ENCODE measurements at places on chromosomes 16 and 17.

DNA sequence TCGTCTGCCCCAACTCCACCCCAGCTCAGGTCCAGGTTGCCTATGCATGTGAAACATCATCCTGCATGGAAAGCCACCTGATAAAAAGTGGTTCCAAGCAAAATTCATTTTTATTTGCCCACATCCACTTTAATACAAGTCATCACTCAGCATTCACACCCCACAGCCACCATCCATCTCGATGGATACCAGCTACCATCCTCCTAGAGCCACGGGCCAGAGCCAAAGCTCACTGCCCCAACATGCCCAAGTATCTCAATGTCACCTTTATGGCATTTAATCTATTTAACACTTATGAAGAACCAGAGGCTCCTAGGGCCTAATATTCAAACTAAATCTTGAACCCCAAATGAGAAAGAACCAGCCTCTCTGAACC, 70.5 kb downstream of the COPRS start:
- DNase-seq = no peak

GRCh38 chr16:57669476-57670162, 1.5 kb downstream of the ADGRG3 start:
- DNase-seq = no peak

DNA sequence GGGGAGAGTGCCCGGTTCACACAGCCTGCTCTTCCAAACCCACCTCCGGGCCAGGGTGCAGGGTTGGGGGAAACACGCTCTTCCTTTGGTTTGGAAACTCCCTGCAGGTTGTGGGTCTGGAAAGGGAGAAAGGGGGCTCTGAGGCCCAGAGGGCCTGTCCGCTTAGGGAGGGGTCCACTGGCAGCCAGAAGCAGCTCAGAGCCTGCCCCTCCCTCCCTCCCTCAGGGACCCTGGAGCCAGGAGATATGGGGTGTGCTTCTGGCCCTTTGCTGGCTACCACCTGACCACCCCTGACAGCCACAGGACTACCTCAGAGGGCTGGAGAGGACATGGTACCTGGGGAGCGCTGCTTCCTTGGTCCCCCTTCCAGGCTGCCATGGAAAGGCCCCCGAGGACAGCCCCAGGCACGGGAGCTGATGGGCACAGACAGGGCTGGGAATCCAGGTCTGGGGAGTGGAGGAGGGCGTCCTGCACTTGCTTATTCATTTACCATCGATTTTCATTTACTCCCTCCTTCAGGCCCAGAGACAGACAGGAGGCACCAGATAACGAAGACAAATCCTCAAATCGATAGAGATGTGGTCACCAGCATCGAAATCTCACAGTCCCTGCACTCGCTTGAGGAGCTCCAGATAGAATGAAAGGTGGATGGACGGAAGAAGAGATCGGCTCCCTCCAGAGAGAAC, 48.4 kb upstream of the DOC2B start:
- DNase-seq = no peak

DNA sequence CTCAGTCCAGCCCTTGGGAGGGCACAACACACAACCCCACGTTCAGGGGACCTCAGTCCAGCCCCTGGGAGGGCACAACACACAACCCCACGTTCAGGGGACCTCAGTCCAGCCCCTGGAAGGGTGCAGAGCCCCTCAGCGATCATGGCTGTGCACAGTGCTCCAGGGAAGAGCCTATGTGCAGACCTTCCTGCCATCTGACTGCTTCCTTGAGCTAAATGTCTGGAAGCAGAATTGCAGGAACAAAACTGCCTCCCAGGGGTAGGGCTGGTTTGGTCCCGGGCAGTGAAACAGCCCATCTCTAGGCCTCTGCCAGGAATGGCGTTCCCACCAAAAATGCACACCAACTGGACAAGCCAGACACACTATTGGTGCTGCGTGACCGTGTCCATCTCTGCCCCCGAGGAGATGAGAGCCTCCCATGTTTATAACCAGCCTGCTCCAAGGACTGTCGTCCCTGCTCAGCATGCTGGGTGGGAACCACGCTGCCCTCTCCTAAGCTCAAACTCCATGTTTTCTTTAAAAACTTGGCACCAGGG, 44.0 kb downstream of the ZNF276 start:
- DNase-seq = no peak

GRCh38 chr17:80444644-80444979, 29.6 kb downstream of the ENDOV start:
- no peak for DNase-seq

GRCh38 chr16:86398622-86399021, 111.7 kb upstream of the FOXF1 start:
- no peak for DNase-seq

DNA sequence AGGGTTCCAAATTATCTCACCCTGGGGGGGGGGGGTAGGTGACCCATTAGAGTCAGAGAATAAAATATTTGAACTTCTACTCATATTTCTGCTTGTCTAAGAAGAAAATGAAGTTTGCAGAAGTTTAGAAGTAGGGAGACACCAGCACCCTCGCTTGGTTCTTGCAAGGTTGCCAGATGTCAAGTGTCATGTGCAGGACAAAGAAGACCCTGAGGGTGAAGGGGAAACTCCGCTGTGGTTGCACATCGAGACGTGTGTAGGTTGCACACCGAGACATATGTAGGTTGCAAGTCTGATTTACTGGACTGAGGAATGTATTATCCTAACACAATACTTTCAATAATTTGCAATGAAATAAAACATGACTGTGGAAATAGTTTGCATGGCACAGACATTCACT, 42.4 kb upstream of the IRF8 start:
- no peak for DNase-seq

GRCh38 chr17:7589204-7589868, 558 bp downstream of the SOX15 start:
- peak; percentile 40 for DNase-seq

GRCh38 chr17:81035521-81036196, 708 bp downstream of the BAIAP2 start:
- no peak for DNase-seq

DNA sequence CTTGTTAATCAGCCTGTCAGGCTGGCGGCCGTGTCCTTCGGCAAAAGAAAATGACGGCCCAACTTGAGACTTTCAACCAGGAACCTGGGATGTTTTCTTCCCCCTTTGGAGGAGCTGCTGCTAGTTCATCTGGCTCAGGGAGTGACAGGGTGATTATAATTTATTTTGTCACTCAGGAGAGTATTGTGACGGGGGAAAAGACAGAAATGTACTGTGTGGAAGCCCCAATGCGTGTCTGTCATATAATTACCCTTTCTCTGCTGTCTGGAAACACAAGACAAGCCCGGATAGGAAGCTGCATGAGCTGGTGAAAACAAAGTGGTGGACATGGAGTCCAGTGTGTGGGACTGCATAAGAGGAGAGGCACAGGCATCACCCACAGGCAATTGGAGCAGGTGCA, 326.2 kb upstream of the HSBP1 start:
- DNase-seq = no peak

GRCh38 chr17:77325577-77326075, 184.9 kb downstream of the SEC14L1 start:
- DNase-seq = no peak

- no peak for DNase-seq
Observed at GRCh38 chr17:4118015-4118743, 24.7 kb downstream of the ZZEF1 start.

GRCh38 chr16:17845031-17845430, 374.3 kb upstream of the XYLT1 start:
- DNase-seq = no peak

DNA sequence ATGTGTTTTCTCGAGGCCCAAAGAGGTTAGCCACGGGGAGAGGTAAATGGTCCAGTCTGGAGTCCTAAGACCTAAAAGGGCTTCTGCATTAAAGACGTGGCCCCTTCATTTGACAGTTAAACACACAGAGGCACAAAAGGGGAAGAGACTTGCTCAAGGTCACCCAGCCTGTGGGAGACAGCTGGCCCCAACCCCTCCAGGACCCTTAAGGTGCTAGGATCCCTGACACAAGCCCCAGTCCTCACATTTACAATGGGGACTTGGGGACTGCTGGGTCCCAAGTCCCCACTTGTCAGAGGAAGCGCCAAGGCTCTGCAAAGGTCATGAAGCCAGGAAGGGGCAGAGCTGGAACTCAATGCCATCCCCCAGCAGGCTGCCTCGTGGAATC, 1.7 kb downstream of the ABAT start:
- DNase-seq = no peak

GRCh38 chr16:81275064-81275532, 36.6 kb downstream of the BCO1 start:
- DNase-seq = no peak

DNA sequence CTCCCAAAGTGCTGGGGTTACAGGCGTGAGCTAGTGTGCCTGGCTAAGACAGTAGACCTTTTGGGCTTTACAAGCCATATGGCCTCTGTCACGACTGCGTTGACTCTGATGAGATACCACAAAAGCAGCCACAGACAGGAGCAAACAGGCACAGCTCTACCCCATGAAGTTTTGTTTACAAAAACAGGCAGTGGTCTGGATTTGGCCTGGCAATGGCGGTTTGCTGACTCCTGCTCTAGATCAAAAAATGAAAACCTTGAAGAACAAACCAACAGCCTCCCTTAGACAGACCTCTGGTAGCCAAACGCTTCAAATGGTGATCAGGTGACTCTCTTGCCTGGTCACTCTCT, 20.7 kb downstream of the SLC43A2 start:
- DNase-seq = no peak

GRCh38 chr16:78664811-78665772, 565.6 kb downstream of the WWOX start:
- DNase-seq = no peak

DNA sequence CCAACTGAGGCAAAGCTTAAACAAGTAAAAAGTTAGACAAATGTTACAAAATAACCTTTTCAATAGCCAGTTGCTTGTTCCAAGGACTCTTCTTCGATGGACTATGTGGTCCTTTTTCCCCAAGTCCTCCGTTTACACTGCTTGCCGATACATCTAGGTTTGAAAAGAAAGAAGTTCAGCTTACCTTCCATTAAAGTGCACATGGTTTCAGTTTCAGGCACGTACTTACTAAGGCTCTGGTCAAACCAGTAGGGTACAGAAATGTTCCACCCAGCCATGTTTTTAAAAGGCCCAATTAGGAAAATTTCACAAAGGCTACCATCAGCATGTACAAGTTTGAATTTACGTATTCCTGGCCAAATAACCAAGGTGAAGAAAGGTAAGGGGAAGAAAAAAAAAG, 2.1 kb downstream of the SRSF2 start:
- DNase-seq = no peak

GRCh38 chr16:89722392-89723278, 1.3 kb downstream of the ZNF276 start:
- DNase-seq = no peak

DNA sequence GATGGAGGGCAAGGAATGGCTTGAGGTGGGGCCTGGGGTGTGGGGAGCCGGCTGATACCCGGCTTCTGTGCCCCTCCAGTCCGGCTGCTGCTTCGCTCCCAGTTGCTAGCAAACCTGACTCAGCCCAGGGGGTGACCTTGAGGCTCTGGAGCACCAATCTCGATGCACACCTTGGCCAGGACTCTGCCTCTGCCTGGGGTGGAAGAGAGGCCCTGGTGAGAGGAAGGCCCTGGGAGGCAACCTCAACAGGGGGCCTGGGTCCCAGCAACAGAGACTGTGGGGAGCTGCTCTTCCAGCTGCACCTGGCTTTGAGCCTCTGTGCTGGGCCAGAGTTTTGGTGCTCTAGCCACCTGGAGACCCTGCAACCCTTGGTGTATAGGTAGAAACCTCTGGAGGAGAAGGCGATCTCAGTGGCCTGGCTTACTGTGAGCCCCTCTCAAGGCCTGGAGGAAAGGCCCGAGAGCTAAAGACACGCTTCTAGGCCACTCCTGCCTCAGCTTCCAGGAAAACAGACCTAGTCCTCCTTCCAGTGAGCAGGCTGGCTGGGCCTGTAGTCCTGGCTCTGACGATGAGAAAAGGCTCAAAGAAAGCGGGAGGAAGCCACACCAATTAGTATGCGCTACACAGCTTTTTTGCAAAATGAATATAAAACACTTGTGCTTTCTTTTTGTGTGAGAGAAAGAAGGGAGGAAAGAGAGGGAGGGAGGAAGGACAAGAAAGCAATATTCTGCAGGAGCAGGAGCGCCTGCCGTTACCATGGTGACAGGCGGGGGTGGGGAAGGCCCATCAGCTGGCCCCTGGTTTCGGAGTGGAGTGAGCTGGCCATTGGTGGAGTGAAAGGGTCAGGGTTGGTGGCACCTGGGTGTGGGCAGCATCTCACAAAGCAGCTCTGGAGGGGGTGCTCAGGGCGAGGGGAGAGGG, 51.0 kb downstream of the VAC14 start:
- no peak for DNase-seq

DNA sequence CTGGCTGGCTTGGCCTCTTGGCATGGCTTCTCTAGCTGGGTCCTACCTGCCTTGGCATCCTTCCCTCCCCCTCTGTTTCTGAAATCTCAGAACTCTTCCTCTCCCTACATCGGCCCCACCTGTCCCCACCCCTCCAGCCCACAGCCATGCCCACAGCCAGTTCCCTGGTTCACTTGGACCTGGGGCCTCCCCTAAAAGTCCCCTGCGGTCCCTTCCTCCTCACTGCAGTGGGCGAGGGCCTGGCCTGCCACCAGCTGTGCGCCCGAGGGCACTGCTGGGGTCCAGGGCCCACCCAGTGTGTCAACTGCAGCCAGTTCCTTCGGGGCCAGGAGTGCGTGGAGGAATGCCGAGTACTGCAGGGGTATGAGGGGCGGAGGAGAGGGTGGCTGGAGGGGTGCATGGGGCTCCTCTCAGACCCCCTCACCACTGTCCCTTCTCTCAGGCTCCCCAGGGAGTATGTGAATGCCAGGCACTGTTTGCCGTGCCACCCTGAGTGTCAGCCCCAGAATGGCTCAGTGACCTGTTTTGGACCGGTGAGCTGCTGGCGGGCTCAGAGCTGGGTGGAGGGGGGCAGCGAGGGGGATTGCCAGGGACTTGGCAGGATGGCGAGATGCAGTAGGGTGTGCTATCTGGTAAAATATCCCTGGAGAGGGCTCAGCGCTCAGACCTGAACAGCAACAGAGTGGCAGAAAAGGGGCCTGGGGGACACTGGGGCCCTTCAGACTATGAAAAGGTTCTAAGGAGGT, 14.1 kb downstream of the MIEN1 start:
- DNase-seq = no peak

GRCh38 chr16:60230666-60231065, 1496.5 kb upstream of the GOT2 start:
- DNase-seq = no peak

DNA sequence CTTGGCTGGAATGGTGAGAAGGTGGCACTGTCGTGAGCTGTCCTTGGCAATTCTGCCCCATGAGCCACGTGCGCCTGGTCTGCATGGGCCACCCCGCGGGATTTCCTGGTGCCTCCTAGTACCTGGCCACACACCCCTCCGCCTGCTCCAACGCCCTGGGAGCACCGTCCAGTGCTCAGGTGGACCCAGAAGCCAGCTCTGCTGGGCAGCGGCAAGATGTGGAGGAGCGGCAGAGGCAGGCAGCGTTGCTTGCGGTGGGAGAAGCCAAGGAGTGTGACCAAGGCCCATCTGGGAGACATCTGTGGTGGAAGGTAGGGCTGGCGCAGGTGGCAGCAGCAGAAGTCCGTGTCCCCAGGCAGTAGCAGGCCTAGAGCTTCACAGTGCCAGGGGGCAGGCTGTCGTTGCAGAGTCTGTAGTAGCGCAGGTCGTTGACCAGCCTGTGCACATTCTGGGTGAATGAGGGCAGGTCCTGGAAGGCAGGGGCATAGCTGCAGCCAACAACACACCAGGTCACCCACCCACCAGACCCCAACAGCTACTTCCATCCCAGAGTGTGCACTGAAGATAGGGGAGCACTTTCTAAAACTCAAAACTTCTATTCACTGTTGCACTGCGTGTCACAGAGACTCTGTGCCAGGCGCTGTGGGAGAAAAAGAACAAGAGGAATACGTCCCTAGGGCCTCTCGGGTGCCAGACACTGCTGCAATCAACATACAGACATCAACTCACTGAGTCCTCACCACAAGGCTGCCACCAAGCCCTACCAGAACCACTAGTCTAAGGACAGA, 34.9 kb upstream of the GSG1L start:
- no peak for DNase-seq

GRCh38 chr17:62819511-62820221, 11.6 kb upstream of the MARCHF10 start:
- peak; percentile 90 for DNase-seq

Data from AG09309 (cell line).